DMS79 (cell line): ENCODE measurements at places on chromosomes 2 and 18.

DNA sequence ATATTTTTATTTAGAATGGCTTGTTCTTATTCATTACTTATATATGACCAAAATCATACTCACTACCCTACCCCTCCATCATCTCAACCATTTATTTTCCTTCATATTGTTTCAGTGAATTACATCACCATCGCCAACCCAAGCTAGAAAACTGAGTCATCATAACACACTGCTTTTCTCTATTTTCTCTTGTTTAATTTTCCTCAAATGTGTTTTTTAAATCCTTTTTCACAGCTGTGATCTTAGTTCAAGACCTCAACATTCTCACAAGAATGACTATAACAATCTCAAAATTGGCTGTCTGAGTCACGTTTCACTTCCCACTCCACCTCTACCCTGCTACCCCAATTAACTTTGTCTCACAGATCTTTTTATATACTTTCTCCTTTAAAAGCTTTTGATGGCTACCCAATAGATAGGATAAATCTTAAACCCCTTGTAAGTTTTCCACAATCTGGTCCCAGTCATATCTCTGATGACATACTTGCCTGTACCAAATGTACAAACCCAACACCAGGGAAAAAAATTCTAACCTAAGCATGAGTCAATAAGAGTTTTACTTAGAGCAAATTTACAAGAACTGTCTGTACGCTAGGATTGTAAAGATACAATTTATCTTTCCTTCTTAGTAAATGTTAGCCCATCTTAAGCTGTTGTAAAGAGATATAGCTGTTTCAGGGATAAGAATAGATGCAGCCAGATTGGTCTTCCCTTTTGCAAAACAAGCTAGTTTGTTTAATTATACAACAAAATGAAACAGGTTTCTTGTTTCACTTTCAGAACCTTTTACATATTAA lies 635.1 kb upstream of the SLC39A10 start:
- no peak for DNase-seq

DNA sequence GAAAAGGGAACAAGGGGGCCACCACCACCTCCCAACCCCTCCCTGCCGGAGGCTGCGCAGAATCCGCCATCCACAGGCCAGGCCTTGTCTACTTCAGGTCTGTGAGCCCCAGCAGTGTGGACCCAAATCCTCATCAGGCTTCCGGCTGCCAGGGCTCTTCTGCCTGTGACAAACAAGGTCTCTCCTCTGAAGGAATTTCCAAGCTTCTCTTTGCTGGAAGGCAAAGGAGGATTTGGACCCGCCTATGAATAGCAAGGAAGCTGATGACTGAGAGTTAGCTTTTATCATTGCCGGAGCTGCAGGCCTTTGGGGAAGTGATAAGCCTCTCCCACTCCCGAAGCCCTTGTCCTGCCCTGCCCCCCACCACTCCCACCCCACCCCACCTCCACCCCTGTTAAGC lies 93.7 kb upstream of the SH3BP4 start:
- no peak for DNase-seq

DNA sequence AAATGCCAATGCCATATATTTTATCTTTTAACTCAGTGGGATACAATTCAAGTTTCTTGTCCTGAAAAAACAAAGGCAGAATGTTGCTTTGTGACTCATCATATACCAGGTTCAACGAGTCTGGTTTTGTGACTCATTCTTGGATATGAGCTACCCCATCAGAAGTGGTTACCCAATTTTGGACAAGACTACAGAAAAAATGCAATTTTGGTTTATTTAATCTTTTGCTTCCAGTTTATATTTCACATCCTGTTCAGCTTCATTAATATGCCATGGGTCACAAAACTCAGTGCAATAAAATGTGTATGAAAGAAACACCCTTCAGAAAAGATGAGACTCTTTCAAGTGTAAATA lies 25.0 kb downstream of the FN1 start:
- no peak for DNase-seq

DNA sequence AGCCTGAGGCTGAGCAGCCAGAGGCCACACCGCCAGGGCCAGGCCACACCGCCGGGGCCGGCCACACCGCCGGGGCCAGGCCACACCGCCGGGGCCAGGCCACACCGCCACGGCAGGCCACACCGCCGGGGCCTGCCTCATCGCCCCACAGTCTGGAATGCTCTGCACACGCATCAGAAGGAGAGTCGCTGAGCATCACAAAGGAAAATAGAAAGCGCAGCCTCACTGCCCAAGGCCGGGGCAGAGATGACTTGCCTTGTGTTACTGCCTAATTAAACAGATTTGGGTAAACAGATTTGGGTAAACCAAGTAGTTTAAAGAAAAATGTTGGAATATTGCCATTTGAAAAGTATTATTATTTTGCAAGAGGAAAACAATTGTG lies 10.4 kb upstream of the NFATC1 start:
- DNase-seq: no peak

DNA sequence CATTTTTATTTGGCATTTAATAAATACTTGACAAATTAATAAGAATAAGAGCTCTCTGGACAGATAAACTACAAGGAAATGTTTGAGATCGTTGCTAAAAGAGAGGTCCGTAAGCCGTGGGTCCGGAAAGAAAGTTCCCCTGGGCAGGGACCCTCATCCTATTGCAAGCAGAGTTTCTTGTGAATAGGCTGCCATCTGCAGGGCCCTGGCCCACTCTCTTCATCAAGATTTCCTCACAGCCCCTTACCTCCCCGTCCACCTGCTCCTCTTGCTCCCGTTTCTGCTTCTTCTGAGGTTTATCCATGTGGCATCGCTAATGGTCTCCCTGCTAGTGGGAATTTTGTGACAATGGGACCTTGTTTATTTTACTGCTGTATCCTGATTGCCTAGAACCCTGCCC lies 30.1 kb upstream of the MC5R start:
- DNase-seq: no peak

DNA sequence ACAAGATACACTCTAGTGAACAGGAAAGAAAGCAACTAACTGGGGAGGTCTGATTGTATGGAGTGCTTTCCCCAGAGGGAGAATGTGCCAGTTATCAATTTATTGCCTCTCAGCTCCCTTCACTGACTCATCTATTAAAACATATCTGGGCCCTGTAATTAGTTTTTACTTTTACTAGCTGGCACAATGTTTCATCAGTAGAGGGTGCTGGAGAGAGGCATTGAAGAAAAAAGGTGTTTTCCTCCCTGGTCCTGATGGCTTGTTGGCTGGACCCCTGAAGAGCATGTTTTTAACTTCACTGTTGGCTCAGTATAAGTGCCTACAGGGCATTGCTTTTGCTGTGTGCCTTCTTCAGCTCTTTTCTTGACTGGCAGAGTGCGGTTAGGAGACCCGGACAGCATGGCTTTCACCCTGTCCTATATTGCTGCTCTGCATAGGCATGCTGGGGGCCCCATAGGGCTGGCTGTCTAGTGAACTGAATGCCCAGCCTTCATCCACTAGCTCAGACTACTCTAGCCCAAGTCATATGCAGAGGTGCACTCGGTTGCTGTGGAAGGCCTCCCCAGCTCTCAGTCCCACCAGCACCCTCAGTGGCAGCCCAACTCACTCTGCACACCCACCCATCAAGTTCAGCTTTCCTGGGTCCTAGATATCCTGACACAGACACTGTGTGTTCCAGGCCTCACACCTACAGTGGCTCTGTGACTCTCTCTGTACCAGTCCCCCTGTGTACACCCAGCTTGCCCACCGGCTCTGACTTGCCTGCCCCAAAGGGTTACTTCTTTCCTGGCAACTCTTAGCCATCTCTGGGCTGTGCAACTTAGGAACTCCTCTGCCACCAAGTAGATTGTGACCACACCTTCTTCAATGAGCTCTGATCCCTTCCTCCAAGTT lies 62.3 kb upstream of the ACYP2 start:
- DNase-seq: no peak

DNA sequence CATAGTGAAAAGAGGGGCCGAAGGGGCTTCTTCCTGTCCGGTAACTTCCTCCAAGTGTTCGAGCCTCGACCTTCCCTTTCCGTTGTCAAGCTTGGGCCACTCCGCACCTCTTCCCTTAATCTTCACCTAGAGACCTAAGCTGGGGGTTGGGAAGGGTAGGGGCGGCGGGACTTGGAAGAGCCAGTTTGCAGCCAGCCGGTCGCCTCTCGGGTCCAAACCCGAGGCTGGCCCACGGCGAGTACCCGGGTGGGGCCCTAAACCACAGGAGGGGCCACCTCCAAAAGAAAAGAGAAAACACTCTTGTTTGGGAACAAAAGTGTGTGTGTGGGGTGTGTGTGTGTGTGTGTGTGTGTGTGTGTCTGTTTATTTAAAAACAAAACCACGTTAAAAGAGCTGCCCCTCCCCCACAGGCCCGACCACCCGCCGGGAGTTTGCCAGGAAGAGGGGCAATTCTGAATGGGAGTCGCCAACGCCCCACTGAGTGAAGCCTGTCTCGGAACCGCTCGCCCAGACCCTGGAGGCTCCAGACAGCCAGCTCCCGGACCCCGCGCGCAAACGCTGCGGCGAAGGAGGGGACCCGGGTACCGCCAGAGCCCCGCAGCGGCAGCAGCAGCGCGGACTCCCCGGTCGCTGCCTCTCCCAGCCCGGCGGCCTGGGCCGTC lies 488 bp upstream of the RHOB start:
- DNase-seq: no peak

DNA sequence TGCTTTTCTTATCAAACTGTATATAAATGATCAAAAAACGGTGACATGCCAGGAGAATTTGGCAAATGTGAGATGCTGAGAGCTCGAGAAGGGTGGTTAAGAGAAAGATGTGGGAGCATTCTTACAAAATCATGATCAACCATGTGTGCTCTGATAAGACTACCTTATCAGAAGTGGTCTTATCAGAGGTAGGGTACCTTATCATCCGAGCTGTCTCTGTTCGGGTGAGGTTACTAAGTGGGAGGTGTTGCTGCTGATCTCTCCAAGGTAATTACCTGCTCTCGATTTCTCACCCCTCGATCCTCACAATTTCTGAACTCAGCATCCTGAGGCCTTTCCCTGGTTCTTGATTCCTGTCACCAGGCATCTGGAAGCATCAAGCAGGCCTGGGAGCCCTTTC lies 813.0 kb upstream of the ID2 start:
- no peak for DNase-seq

GRCh38 chr2:179764710-179765109 lies 96.7 kb downstream of the ZNF385B start:
- DNase-seq: no peak

DNA sequence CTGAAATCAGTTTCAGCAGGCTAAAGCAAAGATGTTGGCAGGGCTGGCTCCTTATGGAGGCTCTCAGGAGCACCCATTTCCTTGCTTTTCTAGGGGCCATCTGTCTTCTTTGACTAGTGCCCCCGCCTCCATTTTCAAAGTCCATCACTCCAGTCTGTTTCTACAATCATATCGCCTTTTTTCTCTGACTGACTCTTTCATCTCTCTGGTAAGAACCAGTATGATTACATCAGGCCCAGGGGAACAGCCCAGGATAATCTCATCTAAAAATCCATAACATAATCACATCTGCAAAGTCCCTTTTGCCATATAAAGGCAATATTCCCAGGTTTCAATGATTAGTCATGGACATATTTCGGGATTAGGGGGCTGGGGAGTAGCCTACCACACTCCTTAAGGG lies 57.0 kb downstream of the CUL3 start:
- no peak for DNase-seq

DNA sequence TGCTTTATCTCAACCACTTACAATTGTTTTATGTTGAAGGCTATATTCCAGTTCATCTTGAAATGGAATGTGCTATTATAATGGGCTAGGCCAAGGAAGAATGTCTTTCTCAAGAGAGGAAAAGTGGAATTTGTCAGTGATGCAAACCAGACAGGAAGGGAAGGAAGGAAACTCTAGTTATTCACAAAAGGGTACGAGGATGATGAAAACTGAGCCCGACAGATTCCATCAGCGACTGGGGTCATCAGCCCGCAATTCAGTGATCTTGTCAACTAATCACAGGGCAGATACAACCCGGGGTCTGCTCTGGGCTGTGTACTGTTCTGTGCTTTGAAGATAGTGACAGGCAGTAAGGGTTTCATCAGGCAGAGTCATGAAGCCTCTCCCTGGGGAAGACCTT lies 23.4 kb upstream of the LYPD6 start:
- no peak for DNase-seq

- DNase-seq: no peak
Observed at GRCh38 chr2:107742460-107743027, 84.1 kb upstream of the RGPD4 start.

- DNase-seq: no peak
Observed at GRCh38 chr2:191045141-191045540, 31.2 kb upstream of the STAT1 start.

GRCh38 chr2:177474998-177475397 lies 82.4 kb downstream of the AGPS start:
- no peak for DNase-seq

- no peak for DNase-seq
Observed at GRCh38 chr2:20507166-20507692, 60.4 kb downstream of the RHOB start.

- no peak for DNase-seq
Observed at GRCh38 chr2:79835911-79836310, 323.1 kb downstream of the CTNNA2 start.

DNA sequence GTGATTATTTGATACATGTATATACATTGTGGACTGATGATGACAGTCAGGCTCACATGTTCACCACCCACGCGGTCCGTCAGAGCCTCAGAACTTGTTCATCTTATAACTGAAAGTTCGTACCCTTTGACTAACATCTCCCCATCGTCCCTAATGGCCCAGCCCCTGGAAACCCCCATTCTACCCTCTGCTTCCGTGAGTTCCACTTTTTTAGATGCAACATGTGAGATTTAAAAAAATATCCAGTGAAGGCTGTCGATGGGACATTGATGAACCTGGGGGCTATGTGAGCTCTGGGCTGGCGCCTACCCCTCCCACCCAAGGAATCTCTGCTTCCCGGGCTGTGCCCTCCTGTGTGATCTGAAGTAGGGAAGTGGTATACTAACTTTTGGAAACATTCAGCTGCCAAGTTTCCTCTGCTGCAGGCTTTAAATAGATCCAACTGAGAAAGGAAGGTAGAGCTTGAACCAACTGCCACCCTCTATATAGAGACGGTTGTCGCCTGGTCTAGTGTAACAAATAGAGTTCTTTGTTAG lies 163.8 kb downstream of the FAM210A start:
- no peak for DNase-seq

DNA sequence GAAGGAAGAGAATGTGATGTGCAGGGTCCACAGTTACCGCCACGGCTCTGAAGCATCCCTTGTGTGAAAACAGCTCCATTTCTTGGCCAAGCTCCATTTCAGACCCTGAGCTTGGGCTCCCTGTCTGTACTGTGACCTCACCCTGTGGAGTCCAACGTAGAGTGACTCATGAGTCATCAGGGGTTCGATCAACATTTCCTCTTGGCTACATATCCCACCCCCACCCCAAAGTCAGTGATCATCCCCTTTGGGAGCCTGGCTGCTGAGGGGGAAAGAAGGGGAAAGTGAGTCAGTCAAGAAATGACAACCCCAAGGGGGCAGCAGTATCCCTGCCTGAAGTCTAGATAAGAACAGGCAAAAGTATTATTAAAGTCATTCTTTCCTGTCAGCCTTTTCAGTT lies 62.2 kb downstream of the PAPOLG start:
- DNase-seq: no peak
